GM12865 (cell line): ENCODE measurements at places on chromosomes 6 and 20.

DNA sequence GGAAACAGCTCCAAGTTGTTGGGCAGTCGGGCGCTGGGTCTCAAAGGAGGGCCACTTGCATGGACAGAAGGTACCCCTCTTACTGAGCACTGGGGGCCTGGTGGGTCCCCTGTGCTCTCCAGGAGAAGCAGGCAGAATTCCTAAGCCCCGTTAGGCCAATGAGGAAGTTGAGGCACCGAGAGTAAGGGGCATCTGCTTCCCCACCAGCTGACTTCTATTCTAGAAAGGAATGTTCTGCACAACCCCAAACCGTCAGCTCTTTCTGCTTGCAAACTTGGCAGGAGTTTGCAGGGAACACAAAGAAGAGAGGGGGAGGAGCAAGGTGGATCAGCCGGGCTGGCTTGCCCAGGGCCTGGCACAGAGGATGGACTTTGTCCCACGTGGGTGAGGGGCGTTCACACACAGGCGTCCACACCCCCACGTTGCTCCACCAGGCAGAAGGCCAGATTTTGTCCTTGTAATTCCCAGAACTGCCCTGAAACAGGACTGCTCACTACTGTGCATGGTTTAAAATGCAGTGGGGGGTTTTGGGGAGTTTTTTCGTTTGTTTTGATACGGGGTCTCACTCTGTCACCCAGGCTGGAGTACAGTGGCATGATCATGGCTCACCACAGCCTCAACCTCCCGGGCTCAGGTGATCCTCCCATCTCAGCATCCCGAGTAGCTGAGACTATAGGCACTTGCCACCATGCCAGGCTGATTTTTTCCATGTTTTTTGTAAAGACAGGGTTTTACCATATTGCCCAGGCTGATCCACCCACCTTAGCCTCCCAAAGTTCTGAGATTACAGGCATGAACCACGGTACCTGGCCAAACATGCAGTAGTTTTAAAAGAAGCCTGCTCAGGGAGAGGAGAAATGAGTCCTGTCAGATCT lies 93.3 kb downstream of the SNX5 start:
- no peak for DNase-seq

- DNase-seq, result peak; percentile 91
Observed at GRCh38 chr6:155223646-155224451, 40.0 kb upstream of the CLDN20 start.

- DNase-seq, result peak; percentile 94
Observed at GRCh38 chr6:11381801-11382513, 149.5 kb upstream of the NEDD9 start.

GRCh38 chr6:148128014-148128730 lies 214.5 kb upstream of the SASH1 start:
- DNase-seq, result no peak

DNA sequence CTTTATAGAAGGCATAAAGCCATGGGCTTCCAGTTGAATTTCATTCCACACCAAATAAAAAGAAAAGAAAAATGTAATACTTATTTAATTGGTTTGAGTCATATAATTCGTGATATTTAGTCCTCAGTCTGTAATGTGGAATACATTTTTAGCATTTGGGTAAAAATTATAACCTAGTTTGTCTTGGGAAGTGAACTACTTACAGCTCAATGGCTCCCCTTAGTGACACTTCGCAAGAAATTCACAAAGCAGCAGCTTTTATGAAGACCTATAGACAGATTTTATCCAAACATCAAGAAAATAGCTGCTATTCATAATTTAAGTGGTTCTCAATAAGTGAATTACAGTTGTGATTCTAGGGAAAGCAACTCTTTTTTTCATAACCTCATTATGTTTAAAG lies 72.1 kb downstream of the RSPO3 start:
- DNase-seq, result peak; percentile 26

- DNase-seq, result no peak
Observed at GRCh38 chr20:42181064-42181463, 562.9 kb upstream of the CHD6 start.

DNA sequence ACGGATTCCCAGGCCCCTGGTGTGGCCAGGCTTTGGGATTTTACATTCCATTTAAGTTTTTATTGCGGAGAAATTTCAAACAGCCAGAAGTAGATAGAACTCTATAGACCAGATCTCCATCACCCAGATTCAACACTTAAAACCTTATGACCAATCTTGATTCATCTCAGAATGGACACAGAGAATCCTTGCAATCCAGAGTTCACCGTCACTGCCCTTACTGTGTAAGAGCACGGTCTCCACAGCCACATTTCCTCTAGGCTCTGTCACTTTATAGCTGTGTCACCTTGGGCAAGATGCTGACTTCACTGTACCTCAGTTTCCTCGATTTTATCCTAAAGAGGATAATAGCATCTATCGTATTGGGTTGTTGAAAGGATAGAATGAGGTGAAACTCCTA lies 979 bp downstream of the ZNF133 start:
- DNase-seq, result no peak

GRCh38 chr6:136550045-136550329 lies 235 bp downstream of the MAP7 start:
- no peak for DNase-seq

GRCh38 chr20:62601172-62601571 lies 41.1 kb upstream of the SLCO4A1 start:
- DNase-seq, result no peak

DNA sequence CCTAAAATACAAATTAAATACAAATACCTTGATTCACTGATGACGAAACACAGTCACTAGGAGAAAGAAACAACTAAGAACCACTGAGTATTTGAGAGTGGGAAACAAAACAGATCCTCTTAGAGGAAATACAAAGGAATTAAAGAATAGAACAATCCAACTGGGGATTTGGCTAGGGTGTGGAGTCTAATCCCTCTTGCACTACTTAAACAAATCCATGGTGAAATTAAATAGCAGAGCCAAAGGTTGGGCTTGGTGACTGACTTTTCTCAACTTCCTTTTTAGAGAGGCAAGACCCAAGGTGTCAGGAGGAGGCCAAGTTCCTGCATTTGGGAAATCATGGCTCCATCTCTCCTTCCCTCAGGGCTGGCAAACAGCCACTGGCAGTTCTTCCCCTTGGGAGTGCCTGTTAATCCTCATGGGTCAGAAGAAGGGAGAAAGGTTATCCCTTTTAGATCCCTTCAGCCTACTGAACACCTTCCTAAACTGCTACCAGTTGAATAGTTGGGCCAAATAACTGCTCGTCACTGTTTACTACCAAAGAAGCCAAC lies 101.2 kb upstream of the TRAF3IP2 start:
- no peak for DNase-seq
